ENCODE measurements at places on chromosomes 3 and 15.
A peak's percentile ranks its signal among the peaks of the same experiment; 100 is the strongest.

GRCh38 chr15:100093211-100094126 is 248.3 kb downstream of the ADAMTS17 start:
- no peak for DNase-seq

GRCh38 chr3:125683067-125683829 is 88.0 kb upstream of the OSBPL11 start:
- no peak for DNase-seq

- DNase-seq, result no peak
These were observed 364.5 kb downstream of the MAGI1 start for GRCh38 chr3:65674226-65674625.

GRCh38 chr3:120145542-120146285 is 51.5 kb upstream of the GSK3B start:
- DNase-seq, result no peak

- DNase-seq, result no peak
These were observed 246.7 kb upstream of the CBLB start for GRCh38 chr3:106115557-106115956.

DNA sequence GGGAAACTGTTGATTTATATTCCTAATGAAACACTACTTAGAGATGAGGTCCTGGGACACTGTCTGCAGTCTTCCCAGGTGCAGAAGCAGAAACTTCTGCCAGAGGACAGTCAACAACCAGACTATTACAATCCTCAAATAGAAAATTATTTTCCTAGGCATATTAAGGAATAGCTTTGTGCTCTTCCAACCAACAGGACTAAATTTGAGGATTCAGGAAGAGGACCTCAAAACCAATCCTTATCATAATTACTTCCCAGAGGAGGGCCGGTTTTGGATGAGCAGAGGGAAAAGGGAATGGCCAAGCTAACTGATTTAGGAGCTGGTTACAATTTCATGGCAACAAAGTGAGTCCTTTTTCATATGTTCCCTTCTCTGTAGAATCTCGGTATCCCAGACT is 21.0 kb downstream of the ALDH1A2 start:
- DNase-seq, result no peak

DNA sequence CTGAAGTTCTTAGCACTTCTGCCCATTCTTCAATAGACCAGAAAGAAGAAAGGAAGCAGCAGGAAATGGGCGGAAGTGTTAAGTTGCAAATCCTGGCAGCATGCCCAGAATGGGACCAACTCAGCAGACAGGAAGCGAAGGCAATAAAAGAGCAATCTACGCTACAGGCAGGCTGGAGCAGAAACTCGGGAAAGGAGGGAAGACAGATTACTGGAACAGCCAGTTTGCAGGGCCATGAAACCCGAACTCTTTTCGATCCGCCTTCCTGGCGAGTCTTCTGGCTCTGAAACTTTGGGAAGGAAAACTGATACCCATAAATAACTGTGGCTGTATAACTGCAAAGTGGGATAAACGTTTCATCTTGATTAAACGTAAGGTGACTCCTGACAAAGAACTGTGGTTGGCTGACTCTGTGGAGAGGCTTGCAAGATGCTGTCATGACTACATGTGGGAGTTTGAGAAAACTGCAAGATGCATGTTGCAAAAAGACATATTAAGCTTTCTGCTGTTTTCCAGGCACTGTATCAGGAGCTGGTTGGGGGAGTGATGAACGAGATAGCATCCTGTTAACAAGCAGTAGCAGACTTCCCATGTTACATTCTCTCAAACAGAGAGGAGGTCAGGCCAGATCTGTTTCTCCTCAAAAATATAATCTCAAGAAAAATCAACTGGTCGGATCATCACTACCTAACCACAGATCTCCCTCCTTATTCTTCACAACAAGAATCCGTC is 67.8 kb downstream of the FMN1 start:
- DNase-seq, result no peak

GRCh38 chr15:33737687-33738601 is 230.4 kb upstream of the CHRM5 start:
- DNase-seq, result peak; percentile 2

GRCh38 chr15:33508703-33509102 is 197.9 kb downstream of the RYR3 start:
- DNase-seq, result no peak

DNA sequence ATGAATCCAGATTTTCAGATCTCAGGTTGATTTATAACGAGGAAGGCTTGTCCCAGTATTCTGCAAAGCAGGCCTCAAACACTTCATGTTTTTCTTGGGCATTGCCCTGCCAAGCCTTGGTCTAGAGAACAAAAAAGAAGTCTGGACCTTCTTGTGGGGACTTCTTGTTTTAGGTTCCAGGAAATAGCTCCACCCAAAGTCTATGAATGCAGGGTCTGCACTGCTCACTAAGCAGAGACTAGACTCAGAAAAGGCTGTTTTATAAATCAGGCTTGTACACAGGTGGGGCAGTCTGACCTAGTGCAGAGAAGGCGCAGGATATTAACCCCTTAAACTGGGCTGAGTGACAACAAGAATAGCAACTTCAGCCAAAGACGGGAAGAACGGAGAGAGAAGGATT is 44.3 kb downstream of the GLB1 start:
- no peak for DNase-seq

DNA sequence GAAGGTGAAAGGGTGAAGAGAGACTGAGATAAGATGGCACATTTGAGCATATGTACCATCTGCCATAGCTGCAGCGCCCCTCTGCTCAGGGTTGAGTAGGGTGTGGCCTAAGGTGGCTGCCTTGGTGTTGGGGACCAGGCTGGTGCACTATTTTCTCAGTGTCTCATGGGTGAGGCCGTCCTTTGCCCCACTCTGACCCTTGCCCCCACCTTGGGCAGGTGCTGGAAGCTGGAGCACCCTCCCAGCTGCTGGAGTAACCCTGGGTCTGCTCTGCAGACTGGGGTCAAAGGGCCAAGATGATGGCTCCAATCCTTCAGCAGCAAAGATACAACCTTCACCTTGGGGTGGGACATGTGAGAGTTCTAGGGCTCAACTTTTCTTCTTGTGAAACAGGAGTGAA is 69.2 kb downstream of the DAPK2 start:
- no peak for DNase-seq

GRCh38 chr3:45646051-45646585 is 43.1 kb upstream of the SACM1L start:
- DNase-seq, result no peak

DNA sequence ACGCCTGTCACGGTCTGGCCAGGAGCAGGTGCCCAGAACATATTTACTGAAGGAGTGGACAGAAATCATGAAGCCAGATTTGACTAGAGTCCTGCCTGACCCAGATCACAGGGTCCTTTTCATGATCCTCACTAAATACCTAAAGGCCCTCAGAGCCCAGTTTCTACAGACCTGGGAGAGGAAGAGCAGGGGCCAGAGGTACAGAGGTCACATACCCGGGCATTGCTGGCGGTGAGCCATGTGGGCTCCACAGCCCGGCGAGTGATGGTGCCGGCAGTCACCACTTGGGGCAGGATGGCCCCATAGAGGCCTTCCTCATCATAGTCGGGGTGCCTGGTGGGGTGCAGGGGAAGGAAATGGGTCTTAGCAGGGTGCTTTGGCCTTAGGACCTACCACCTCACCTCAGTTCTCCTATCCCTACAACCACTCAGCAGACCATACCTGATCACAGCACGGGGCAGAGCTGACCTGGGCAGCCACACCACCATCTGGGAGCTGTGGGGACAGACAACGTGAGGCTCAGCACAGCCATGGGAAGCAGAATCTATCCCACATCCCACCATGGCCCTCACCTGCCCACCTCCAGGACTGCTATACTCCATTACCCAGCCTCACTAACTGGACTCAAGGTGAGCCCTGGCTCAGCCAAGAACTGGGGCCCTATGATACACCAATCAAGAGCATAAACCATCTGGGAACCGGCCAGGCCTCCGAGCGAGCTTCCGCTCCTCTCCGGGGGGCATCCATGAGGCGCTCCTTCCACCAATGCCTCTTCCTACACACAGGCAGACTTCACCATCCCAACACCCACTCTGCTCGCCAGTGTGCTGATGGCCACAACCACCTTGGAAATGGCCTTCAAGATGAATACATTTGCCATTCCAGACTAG is 12.9 kb downstream of the POLG start:
- no peak for DNase-seq

DNA sequence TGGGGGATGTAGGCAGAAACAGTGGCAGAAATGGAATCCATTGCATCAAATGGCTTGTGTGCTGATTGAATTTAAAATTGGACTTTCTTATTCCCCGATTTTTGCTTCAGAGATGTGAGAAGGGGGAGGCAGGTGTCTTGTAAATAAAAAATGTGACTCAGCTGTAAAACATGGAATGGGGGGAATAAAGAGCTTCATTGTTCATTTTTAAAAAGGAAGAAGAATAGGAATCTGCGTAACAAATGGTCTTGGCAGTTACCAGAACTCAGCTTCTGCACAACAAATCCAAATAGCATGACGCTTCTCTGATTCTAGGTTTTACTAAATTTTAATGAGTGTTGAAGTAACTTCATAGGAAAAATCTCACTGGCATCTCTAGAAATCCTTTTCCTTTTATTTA is 323.9 kb upstream of the GBE1 start:
- DNase-seq, result no peak

DNA sequence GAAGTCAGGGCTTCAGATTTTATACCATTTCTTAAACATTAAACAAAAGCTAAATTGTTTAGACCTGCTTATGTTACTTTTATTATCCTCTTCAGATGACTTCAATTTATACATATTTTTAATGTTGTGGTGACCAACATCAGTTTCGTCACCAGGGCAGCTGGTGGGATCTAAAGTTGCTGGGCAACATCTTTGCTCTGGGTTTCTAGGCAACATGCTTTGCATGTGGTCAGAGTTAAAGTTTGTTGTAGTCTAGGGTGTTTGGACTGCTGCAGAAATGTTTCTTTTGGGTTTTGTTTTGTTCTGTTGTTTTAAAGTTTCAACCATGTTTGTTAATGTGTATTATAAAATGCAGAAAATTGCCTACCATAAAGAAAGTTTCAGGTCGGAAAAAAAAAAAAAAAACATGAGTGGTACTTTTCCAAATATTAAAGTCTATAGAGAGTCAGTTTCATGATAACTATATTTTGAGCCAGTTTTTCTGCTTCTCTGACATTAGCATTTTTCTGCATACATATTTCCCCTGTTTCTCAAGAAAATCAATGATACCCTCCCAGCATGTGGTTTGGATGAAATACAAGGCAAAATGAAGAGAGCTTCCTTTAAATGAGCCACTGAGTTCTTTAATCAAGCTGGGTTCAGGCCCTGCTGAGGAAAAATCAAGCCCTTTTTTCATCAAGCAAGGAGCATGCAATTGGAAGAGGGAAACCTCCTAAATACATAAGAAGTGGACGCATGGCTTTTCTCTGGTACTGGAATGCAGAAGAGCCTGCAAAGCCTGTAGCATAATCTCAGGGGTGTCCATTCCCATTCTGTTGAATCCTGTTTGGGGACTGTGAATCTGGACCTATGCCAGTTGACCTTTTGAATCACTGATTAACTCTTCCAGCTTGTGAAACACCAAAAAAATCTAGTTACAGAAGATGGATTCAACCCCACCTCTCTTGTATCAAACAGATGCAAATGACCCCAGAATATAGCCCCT is 35.0 kb upstream of the VGLL3 start:
- DNase-seq, result no peak

DNA sequence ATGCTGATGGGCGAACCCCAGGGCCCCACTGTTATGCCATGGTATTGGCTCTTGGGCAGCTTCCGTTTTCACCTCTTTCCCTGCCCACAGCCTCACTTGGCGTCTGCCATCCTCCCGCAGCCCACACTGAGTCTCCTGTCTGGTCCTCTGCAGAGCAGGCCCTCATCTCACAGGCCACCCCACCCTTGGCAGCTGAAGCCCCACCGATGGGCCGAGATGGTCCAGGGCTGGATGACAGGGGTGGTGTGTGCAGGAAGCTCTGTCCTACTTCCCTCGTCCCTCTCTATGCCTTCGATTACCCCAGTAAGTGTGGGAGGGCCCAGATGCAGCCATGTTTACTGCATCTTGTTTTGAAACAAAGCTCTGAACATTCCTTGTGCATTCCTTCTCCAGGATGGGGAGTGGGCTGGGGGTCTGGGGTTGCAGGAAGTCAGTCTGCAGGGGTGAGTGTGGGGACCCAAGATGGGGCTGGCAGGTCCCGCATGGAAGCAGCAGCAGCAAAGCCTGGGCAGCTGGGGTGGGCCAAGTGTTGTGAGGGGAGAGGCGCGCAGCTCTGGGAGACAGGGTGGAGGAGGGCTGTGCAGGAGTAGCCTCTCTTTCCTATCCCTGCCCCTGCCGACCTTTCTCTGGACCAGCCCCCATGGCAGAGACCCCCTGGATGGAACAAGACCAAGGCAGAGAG is 20.9 kb downstream of the TBC1D21 start:
- no peak for DNase-seq

GRCh38 chr15:31338879-31339557 is 12.4 kb downstream of the KLF13 start:
- no peak for DNase-seq

DNA sequence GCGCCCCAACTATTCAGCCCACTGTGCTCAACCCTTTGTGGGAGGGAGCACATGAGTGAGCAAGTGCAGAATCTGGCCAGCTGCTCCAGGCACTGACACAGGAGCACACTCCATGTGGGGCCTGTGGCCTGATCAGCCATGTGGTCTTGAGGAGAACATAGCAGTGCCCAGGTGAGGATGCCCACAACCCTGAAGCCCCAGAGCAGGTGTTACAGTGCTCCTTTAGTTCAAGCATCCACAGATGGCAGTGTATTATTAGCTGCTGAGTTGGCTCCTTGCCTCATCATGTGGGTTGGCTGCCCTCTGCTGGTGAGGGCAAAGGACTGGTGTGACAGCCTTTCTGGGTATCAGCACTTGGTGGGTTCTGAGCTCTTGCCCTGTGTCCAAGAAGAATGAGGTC is 1588.2 kb downstream of the SI start:
- DNase-seq, result no peak

DNA sequence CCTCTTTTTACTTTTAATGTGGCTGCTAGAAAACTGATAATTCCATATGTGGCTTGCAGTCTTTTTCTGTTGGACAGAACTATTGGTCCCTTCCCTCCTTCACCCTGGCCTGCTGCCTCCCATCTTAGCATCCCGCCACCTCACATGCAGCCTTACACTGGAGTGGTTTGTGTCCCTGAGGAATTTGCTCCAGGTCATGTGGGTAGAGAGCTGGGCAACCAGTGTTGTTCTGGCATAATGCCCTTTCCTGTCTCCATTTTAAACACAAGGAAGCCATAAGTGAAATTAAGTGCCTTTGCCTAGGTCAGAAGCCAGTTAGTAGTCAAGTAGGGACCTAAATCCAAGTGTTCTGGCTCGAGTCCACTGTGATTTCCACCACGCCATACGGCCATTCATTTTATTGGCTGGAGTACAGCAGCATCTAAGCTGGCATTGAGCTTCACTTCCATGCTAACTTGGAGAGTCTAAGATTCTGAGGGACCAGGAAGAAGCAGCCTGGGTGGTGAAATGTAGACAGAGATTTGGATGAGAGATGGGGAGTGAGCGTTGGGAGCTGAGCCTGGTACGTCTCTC is 46.0 kb upstream of the PLXNA1 start:
- no peak for DNase-seq

Measured in stimulated activated CD8-positive, alpha-beta memory T cell treated with anti-CD3 and anti-CD28 coated beads, Interleukin-4, amount 100 ng/mL, for 1 hour (primary cell).